Lower leg skin (tissue), 4 donors: ENCODE measurements at places on chromosomes 7 and 10.
A peak's percentile ranks its signal among the peaks of the same experiment; 100 is the strongest.

- DNase-seq, result no peak
Measured at GRCh38 chr10:113754125-113754524, 2.6 kb downstream of the PLEKHS1 start.

GRCh38 chr10:112295853-112296830 lies 12.9 kb downstream of the TECTB start:
- no peak for DNase-seq

GRCh38 chr7:43528576-43529354 lies 54.1 kb upstream of the STK17A start:
- no peak for DNase-seq

- no peak for DNase-seq
Measured at GRCh38 chr7:33152087-33152486, 22.7 kb downstream of the BBS9 start.

- no peak for DNase-seq
Measured at GRCh38 chr10:104809288-104810090, 168.4 kb downstream of the SORCS3 start.

DNA sequence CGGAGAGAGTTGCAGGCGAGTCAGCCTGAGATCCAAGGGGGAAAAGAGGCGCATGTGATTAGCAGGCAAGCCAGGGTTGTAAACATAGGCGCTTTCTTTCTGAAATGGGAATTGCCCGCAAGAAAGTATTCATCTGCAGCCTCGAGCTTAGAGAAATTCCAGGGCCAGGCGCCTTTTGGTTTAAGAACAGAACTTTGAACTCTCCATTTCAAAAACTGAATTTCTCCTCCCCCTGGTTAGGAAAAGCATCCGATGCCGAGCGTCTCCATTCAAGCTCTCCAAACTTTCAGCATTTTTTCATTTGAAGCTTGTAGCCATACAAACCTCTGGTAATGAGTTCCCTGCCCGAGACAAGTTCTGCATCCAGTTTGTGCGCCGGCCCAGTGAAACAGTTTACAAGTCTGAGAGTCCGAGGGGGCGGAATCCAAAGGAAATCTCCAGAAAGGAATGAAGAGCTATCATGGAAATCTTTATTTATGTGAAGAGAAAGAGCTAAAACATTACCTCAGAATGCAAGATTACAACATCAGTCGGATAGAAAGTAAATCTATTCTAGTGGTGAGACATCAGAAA lies 69.9 kb downstream of the FAM204A start:
- no peak for DNase-seq

GRCh38 chr10:114684084-114684821 lies 26.2 kb upstream of the ABLIM1 start:
- peak; percentile 89 for DNase-seq
